ENCODE measurements at places on chromosomes 7 and 10. TPM values are rescaled to one million over a fixed set of nuclear protein-coding genes. Genes with fewer than 3 reads are reported as not detected.
A peak's percentile ranks its signal among the peaks of the same experiment; 100 is the strongest.

Gene IDI2
- total RNA-seq = not detected

Gene MMP21
- total RNA-seq = not detected

Gene FAM237B
- not detected for total RNA-seq

Gene MMD2
- total RNA-seq = not detected

Gene SPDYE2B
- not detected for total RNA-seq

Gene VWC2
- total RNA-seq = 0.34 TPM

Gene TRIM73
- total RNA-seq = 3.6 TPM

Gene TMEM248
- 72.7 TPM for total RNA-seq

Gene SUFU
- total RNA-seq = 15.8 TPM

Gene MBLAC1
- 4.9 TPM for total RNA-seq

Gene GNAI1
- total RNA-seq = 124 TPM

Gene GIMAP6
- 13.3 TPM for total RNA-seq

Gene GFRA1
- total RNA-seq = 6.2 TPM

Gene GPR146
- 33.0 TPM for total RNA-seq

Gene ERVW-1
- not detected for total RNA-seq

Gene ZPBP
- not detected for total RNA-seq

DNA sequence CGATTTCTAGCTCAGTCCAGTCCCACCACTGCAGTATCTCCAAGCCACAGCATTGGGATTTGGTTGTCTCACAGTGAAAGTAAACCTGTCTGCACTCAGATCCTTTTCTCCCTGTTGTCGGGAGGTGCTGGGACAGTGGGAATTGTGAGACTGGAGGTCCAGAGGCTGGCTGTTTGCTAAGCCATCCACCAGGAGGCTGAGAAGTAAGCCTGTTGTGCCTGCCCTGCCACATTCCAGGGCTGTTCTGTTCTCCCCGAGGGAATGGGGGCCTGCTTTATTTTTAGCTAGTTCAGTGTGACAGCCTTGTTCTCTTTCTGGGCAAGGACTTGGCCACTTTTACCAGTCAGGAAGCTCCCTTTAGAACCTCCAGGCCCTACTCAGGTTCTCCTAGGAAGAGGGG, 54.9 kb downstream of the HK1 start:
- DNase-seq = no peak

DNA sequence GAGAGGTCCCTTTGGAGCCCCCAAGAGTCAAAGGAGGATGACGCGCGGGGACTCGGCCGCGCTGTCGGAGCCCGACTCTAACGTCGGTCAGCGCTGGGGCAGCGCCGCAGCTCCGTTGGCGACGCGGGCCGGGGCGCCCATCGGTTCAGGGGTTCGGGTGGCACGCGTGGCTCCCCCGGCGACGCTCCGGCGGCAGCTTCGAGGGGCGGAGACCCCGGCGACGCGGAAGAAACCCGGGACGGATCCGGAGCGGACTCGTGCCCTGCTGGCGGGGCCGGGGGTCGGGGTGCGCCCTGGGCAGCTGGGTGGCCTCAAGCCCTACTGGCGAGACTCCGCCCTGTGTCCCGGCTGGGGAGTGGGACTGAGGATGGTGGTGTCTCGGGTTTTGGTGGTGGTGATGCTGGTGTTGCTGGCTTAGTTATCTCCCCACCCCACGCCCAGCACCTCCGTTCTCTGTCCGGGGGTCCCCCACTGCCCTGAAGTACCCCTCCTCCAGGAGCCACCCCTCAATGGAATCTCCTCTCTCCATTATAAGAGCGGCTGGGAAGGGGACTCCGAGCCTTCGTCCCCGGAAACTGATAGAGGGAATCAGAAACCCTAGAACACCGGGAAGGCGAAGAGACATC, at the start of gene NAT16:
Gene NAT16, minus strand, starts transcription at position 164 of the 626 bp plus-strand sequence. CDS start 5,486 bp downstream, outside the sequence.
- DNase-seq = no peak

DNA sequence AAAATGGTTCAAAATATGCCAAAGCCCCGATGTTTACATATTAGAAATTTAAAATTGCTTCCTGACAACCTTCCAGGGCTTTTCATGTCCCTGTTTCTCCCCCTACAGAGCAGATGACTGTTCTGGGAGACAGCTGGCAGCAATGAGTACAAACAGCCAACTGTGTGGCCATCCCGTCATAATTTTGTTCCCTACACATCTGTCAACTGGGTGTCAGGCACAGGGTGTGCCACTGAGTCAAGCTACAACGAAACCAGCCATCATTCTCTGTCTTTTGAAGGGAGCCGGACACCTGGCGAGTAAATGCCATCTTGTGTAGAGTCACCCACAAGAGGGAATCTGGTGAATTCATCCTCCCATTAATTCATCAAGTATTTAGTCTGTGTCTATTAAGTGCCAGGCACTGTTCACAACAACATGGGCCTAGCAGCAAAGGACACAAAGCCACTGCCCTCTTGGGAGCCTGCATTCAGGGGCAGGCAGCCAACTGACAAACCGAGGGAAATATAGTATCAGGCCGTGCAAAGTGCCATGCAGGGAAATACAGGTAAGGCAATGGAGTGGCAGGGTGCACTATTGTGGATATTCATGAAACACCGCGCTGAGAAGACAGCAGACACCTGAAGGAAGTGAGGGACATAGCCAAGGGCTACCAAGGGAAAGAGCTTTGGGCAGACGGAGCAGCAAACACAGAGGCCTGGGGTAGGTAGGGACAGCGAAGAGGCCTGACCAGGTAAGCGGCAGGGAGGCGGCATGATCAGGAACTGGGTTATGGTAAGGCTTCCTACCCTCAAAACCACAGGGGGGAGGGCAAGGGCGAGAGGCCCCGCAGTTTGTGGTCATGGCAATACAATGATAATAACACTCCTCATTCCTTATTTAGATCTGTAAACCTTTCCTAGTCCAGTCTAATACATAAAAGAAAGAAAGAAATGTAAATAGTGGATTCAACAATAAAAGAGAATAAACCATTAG, 213.6 kb downstream of the FAM107B start:
- DNase-seq = no peak

- peak; percentile 88 for DNase-seq
Measured at GRCh38 chr7:69457595-69458504, 140.4 kb upstream of the AUTS2 start.

DNA sequence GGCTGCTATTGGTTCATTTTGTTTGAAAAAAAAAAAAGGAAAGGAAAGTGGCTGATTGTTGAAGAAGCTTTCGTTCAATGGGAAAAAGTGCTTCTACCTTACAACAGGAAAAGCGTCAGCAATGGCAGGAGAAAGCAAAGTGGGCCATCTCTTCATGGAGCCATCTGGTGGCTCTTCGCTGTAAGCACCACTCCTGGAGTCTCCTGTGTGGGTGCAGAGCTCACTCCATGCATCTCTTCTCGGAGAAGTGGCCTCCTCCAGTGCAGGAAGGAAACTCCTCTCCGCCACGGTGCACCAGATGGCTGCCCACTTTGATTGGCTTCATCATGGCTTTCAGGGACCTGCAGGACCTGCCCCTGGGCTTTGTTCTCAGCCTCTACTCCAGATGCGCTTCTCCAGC, 250.9 kb downstream of the PTEN start:
- DNase-seq = no peak

DNA sequence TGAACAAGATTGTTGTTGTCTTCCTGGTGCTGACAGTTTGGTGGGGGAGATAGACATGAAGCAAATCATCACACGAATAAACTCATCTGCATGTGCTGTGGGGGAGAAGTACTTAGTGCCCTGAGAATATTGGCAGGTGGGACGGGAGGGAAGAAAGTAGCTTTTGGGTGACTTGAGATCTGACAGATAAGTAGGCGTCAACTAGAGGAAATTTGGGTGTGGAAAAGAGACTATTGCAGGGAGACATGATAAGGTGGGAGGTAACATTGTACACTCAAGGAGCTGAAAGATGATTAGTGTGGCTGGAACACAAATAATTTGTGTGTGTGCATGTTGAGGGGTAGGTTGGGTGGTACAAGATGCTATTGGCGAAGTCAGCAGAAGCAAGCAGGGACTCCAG, 30.1 kb downstream of the CNNM2 start:
- DNase-seq = no peak

DNA sequence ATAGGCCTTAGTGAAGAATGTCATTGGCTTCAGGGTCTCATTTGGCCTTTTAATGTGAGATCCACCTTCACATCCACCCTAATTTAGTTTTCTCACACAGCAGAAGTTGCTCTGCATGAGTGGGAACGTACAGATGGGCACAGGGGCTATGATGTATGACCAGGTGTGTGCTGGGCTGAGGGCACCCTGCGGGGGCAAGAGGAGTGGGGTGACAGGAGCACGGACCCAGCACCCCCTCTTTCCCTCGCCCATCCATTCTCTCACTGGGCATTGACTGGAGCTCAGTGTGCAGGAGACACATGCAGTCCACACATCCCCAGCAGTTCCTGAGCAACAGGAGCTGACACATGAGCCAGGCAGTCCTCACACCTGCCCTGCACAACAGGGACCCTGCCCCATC, 95.1 kb upstream of the PPP2R2D start:
- DNase-seq = no peak

DNA sequence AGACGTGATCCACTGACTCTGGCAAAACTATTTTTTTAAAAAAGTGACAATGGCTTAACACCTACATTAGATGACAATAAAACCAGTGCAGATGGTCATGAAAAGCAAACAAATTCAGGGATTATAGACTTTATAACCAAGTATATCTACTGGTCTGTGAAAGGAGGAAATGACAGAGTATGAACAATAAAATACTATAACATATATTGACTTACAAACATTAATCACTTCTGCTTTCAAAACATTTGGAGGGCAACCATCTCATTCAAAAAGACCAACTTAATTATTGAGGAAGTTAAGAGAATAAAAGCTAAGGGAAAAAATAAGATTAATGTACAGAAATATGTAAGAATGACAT, 34.8 kb downstream of the JMJD1C start:
- no peak for DNase-seq

GRCh38 chr7:101239191-101239950, 1.8 kb upstream of the CLDN15 start:
- DNase-seq = no peak

DNA sequence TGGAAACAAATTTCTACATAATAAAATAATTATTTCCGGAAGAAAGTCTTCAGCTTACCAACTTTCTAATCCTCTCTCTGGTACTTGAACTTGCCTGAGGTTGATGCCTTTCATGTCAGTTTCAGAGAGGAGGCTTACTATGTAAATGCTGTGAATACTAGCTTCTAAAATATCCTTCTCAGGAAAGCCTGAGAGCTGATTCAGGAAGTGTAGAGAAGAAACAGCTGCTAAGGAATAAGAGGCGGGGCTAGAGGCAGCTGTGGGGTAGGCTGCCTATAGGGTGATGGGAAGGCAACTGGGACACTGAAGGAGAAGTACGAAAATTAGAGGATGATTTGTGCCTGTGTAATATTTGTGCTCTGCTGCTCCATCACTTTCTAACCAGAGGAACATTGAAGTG, 69.3 kb downstream of the AVL9 start:
- no peak for DNase-seq

GRCh38 chr7:22252016-22252415, 104.9 kb downstream of the RAPGEF5 start:
- no peak for DNase-seq

- DNase-seq = no peak
Measured at GRCh38 chr7:158648787-158649186, 55.8 kb downstream of the NCAPG2 start.

GRCh38 chr7:107758667-107759066, 14.7 kb downstream of the CBLL1 start:
- no peak for DNase-seq

- no peak for DNase-seq
Measured at GRCh38 chr10:71457908-71458307, 61.2 kb downstream of the CDH23 start.

GRCh38 chr7:41203542-41203941, 499.3 kb downstream of the INHBA start:
- no peak for DNase-seq

DNA sequence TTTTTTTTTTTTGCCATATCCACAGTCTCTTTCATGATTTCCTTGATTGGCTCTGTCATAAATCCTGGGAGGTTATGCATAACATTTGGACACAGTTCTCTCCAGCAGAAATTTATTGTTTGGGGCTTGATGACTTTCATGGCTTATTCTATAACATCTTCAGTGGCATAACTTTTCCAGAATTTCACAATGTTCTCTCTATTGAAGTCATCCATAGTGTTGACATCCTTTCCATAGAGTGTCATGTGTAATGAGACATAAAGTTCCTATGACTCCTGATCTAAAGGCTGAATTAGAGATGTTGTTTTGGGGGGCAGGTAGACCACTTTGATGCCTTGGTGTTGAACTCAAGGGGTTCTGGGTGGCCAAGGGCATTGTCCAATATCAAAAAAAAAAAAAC, 36.7 kb upstream of the STK17A start:
- DNase-seq = no peak

DNA sequence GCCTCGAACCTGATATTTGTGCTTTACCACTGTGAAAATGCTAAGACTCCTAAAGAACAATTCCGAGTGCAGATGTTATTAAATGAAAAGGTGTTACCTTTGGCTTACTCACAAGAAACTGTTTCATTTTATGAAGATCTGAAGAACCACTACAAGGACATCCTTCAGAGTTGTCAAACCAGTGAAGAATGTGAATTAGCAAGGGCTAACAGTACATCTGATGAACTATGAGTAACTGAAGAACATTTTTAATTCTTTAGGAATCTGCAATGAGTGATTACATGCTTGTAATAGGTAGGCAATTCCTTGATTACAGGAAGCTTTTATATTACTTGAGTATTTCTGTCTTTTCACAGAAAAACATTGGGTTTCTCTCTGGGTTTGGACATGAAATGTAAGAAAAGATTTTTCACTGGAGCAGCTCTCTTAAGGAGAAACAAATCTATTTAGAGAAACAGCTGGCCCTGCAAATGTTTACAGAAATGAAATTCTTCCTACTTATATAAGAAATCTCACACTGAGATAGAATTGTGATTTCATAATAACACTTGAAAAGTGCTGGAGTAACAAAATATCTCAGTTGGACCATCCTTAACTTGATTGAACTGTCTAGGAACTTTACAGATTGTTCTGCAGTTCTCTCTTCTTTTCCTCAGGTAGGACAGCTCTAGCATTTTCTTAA, 47.7 kb downstream of the MINPP1 start:
- no peak for DNase-seq

DNA sequence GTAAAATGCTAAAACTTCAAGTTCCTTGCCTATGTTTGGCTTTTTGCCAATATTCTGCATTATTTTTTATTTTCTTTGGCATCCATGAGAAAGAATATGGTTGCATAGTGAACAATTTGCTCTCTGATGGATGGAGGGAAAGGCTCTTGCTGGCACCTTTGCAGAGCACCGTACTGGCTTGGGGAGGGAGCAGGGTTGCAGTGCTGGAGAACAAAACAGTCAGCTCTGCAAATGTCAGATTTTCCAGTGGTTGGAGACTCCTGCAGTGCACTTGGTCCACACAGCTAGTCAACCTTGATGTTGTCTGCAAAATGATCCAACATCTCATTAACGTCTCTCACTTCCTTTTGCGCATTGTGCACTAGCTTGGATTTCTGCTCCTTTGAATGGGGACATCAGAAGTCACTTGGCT, 100.8 kb downstream of the ANLN start:
- no peak for DNase-seq

GRCh38 chr7:27300421-27300820, 57.8 kb downstream of the EVX1 start:
- no peak for DNase-seq

DNA sequence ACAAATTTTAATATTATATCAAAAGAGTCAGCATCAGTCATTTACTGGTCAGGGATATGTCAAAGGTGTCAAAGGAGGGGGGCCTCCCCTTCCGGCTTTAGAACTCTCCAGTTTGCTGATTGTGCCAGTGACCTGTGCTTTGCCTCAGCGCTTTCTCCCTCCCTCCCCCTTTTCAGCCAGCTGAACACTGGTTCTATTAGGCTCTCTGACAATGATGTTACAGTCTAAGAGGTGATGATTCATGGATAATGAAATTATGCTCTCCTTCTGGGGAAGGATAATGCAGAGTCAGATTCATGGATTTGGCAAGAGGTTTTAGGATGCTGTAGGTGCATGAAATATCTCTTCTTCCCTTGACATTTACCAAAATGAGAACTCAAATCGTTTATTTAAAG, 6.1 kb downstream of the LRRTM3 start:
- DNase-seq = no peak
